ENCODE measurements at places on chromosomes 2 and 18. TPM values are rescaled to one million over a fixed set of nuclear protein-coding genes. Genes with fewer than 3 reads are reported as not detected.
A peak's percentile ranks its signal among the peaks of the same experiment; 100 is the strongest.

GRCh38 chr2:237485844-237486243 is 1.2 kb upstream of the MLPH start:
- peak overlapping the region; percentile 53 for H3K4me3 ChIP-seq
- peak overlapping the region; percentile 45 for H3K27ac ChIP-seq
- H3K4me1 ChIP-seq = peaks cover 23% of the 10 kb centered on the region
- no peaks in the 10 kb centered on the region for H3K36me3 ChIP-seq
- peaks cover 7% of the 10 kb centered on the region for H3K27me3 ChIP-seq

DNA sequence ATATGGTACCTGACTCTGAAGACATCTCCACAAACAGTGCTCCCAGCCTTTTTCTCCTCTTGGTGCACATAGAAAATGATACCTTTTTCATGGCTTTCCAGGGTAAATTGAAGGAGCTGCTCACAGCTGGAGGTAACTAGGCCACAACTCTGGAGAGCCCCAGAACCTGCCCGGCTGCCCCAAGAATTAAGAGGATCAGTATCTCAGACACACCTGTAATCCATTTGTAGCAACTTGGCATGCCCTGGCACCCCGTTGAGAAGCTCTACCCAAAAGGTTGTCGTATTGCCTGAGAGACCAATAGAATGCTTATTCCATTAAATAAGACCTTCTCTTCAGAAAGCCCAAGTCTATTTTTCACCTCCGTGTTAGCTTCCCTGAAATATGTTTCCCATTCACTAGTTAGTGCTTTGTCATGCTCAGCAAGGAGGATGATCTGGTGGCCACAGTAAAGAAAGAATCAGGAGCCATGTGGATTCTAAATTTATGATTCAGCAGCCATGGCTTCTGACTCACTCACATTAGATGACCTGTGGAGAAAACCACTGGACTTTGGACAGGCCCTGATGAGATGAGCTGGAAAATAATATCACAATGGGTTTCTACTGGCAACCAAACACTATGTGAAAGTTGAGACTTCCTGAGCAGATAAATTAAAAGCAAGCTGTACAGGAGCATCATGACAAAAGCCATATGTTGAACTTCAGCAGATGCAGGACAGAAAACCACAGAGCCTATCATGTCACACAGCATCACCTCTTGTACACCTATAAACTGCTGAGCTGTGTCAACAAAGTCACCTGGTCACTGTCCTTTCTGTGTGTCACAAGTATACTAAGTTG is 253.3 kb upstream of the OSR1 start:
- no peak overlapping the region for H3K4me3 ChIP-seq
- no peak overlapping the region for H3K27ac ChIP-seq
- no peaks in the 10 kb centered on the region for H3K27me3 ChIP-seq
- DNase-seq = no peak
- H3K4me1 ChIP-seq = no peaks in the 10 kb centered on the region
- no peaks in the 10 kb centered on the region for H3K36me3 ChIP-seq

DNA sequence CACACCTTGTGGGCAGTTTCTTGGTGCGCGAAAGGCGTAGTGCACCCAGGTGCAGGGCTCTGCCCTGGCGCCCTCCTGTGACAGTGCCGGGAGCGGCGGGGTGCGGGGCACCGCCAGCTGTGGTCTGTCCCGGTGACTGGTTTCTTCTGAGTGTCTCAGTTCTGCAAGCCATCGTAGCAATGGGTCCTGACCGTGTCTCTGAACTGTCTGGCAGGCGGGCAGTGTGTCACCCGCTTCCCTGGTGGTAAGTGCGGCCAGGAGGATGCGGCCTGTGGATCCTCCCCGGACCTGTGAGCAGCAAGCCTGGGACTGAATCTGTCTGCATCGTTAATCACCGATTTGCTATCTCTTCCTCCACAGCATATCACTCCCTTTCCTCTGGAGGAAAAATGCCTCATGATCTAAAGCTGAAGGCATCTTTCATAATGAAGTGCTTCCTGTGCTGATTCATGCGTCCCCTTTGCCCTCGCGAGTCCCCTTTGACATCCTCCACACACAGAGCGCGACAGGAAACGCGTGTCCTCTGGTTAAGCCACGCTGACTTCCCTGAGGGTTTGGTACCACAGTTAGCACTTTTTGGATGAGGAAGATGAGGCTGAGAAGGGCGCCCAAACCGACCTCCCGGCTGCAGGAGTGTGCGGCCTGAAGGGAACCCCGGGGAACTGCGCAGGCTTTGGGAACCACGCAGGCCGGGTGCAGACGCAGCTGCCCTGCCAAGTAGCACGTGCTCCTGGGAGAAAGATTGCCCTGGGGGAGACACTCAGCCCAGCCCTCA is 416.0 kb upstream of the HS6ST1 start:
- DNase-seq = peak; percentile 78
- peaks cover 34% of the 10 kb centered on the region for H3K4me1 ChIP-seq
- no peaks in the 10 kb centered on the region for H3K36me3 ChIP-seq
- H3K27me3 ChIP-seq = no peaks in the 10 kb centered on the region
- H3K4me3 ChIP-seq = no peak overlapping the region

GRCh38 chr2:111715987-111716904 is 167.7 kb downstream of the ANAPC1 start:
- no peaks in the 10 kb centered on the region for H3K36me3 ChIP-seq
- H3K4me1 ChIP-seq = no peaks in the 10 kb centered on the region
- DNase-seq = no peak
- no peak overlapping the region for H3K27ac ChIP-seq
- H3K27me3 ChIP-seq = no peaks in the 10 kb centered on the region
- no peak overlapping the region for H3K4me3 ChIP-seq

DNA sequence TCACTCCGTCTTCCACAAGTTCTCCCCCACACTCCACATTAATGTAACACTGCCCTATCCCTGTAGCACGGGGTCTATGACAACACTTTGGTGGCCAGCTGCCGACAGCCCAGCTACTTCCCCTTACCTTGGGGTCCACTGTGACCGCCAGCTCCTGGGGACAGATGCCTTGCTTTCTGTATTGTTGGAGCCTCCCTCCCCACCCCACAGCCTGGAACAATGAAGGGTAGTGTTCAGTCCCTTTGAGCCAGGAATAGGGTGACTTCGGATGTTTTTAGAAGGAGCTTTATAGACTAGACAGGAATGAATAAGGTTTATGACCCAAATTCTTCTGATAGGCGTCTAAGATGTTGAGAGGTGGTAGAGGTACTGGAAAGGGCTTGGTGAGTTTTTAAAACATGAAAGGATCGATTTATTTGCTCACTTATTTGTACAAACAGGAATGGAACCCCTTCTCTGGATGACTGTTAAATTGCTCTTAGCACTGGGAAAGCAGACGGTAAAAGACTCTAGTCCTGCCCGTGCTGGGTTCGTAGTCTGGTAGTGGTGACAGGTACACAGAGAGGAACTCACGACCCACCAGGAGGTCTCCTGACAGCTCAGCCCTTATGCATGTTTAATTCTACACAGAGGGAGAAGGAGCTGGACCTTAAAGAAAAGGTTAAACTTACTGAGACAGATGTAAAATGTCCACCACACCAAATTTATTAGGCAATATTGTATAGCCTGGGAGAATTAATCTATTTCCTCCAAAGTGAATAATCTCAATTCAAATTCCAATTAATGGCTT is 90.9 kb downstream of the MYCN start:
- no peaks in the 10 kb centered on the region for H3K36me3 ChIP-seq
- no peak overlapping the region for H3K27ac ChIP-seq

DNA sequence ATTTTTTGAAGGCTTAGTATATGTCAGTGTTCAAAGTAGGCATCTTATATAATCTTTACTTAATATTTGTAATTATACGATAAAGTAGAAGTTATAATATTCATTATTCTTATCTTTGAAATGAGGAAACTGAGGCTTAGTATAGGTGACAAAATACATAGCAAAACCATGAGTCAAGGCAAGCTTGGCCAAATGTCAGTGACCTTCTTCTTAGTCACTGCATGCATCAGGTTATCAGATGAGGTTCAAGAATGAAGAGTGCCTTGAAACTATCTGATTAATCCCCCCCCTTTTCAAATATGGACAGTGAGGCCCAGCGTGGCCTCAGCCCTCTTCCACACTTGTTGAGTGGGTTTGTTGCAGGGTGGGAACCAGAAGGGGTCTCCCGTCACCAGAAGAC is 59.3 kb downstream of the PMAIP1 start:
- H3K27me3 ChIP-seq = peaks cover 4% of the 10 kb centered on the region
- H3K36me3 ChIP-seq = no peaks in the 10 kb centered on the region
- no peak overlapping the region for H3K27ac ChIP-seq
- H3K4me1 ChIP-seq = no peaks in the 10 kb centered on the region
- H3K4me3 ChIP-seq = no peak overlapping the region

GRCh38 chr2:48319863-48320262 is 210.1 kb upstream of the STON1 start:
- DNase-seq = no peak
- H3K36me3 ChIP-seq = no peaks in the 10 kb centered on the region
- H3K27me3 ChIP-seq = no peaks in the 10 kb centered on the region
- no peak overlapping the region for H3K27ac ChIP-seq
- peaks cover 4% of the 10 kb centered on the region for H3K4me1 ChIP-seq

Gene CD8B2
- not detected for total RNA-seq

- H3K27ac ChIP-seq = no peak overlapping the region
- H3K4me1 ChIP-seq = no peaks in the 10 kb centered on the region
- DNase-seq = no peak
- no peaks in the 10 kb centered on the region for H3K27me3 ChIP-seq
- no peaks in the 10 kb centered on the region for H3K36me3 ChIP-seq
- H3K4me3 ChIP-seq = no peak overlapping the region
These were observed 680.9 kb downstream of the SATB2 start for GRCh38 chr2:198776616-198777406.

Gene SP3
- 77.4 TPM for total RNA-seq
